ENCODE measurements at places on chromosomes 2 and 18.
A peak's percentile ranks its signal among the peaks of the same experiment; 100 is the strongest.

- DNase-seq, result no peak
Observed at GRCh38 chr18:22088996-22089640, 80.3 kb upstream of the GATA6 start.

GRCh38 chr18:475202-476031 is 25.1 kb downstream of the COLEC12 start:
- DNase-seq, result no peak

- peak; percentile 29 for DNase-seq
Observed at GRCh38 chr2:206084870-206085741, 868 bp downstream of the INO80D start.

GRCh38 chr18:73891572-73892421 is 255.8 kb downstream of the FBXO15 start:
- no peak for DNase-seq

GRCh38 chr18:24114924-24115549 is 23.8 kb upstream of the CABYR start:
- no peak for DNase-seq

- DNase-seq, result no peak
Observed at GRCh38 chr2:148664229-148664628, 19.7 kb downstream of the EPC2 start.

GRCh38 chr2:199975273-199975895 is 20.0 kb downstream of the MAIP1 start:
- no peak for DNase-seq

GRCh38 chr2:236859908-236860307 is 225.8 kb upstream of the COPS8 start:
- DNase-seq, result no peak

- DNase-seq, result no peak
Observed at GRCh38 chr18:75051757-75052156, 157.2 kb downstream of the PTGR3 start.
